ENCODE measurements at places on chromosomes 11 and 22. TPM values are rescaled to one million over a fixed set of nuclear protein-coding genes. Genes with fewer than 3 reads are reported as not detected.

DNA sequence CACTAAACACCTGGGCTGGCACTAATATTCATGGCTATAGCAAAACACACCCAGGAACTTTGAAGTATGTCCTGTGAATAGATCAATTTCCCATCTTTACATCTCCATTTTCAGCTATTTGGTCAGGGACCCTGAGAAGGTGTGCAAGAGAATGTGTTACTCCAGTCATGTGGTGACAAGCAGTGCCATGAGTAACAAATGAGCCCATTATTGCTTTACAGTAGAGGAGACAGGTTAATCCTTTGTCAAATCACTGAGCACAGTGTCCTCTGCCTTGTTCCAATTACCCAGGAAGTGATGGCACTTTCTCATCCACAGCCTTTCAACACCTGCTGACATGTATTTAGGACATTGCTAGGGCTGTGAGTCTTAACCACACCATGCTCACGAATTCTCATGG is 664.8 kb upstream of the API5 start:
- no peak for DNase-seq
- H3K27ac ChIP-seq: no peak overlapping the region
- H3K4me3 ChIP-seq: no peak overlapping the region

DNA sequence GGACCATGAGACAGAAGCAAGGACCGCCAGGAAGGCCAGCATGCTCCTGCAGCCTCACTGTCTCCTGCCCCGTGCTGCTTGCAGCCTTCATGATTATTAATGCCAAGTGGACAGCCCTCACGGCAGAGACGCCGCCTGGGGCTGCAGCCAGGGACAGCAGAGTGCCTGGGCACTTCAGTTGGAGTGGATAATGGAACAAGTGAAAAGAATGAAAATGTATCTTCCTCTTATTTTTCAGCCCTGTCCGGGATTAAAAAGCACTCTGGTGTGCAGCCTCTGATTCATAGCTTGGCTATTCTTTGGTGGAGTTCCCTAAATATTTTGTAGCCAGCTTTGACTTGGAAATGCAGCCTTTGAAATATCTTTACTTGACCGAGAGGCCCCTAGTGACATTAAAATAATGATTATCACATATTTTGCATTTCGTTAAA is 1404.2 kb downstream of the BRD1 start:
- no peaks in the 10 kb centered on the region for H3K4me1 ChIP-seq
- no peaks in the 10 kb centered on the region for H3K36me3 ChIP-seq
- H3K4me3 ChIP-seq: no peak overlapping the region
- H3K27me3 ChIP-seq: no peaks in the 10 kb centered on the region

GRCh38 chr22:21594865-21595452 is 27.4 kb downstream of the UBE2L3 start:
- no peaks in the 10 kb centered on the region for H3K27me3 ChIP-seq
- no peak overlapping the region for H3K4me3 ChIP-seq
- H3K4me1 ChIP-seq: peaks cover 45% of the 10 kb centered on the region
- H3K27ac ChIP-seq: no peak overlapping the region

GRCh38 chr11:122843281-122844141 is 5.2 kb downstream of the CRTAM start:
- peaks cover 38% of the 10 kb centered on the region for H3K36me3 ChIP-seq
- H3K27ac ChIP-seq: peak overlapping the region; percentile 97
- no peaks in the 10 kb centered on the region for H3K27me3 ChIP-seq
- DNase-seq: peak; percentile 86

- H3K4me1 ChIP-seq: no peaks in the 10 kb centered on the region
- H3K4me3 ChIP-seq: no peak overlapping the region
- peaks cover 12% of the 10 kb centered on the region for H3K36me3 ChIP-seq
- H3K27ac ChIP-seq: no peak overlapping the region
- DNase-seq: no peak
These were observed 90.4 kb upstream of the YWHAH start for GRCh38 chr22:31853736-31854495.

DNA sequence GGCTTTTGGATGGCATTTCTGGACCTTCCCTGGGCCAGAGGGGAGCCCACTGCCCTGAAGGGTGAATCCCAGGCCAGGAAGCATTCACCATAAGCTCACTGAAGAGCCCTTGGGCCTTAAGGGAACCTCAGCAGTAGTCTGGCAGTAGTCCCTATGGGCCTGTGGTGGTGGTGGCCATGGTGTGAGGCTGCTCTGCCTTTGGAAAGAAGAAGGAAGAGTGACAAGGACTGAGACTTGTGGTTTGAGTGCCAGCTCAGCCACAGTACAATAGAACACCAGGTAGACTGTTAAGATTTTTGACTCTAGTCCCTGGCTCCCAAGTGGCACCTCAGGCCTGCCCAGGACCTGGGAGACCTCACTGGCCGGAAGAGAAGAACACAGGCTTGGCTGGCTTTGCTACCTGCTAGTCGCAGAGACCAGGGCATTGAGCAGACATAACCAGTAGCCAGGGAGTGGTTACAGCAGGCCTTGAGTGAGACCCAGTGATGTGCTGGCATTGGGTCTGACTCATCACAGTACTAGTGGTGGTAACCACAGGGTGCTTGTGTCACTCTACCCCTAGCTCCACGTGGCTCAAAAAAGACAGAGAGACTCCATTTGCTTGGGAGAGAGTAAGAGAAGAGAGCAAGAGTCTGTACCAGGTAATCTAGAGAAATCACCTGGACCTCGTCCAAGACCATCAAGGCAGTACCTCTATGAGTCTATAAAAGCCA is 259.8 kb upstream of the BLID start:
- peak; percentile 4 for DNase-seq
- H3K27me3 ChIP-seq: peaks cover 3% of the 10 kb centered on the region
- H3K4me1 ChIP-seq: no peaks in the 10 kb centered on the region
- H3K4me3 ChIP-seq: no peak overlapping the region
- no peaks in the 10 kb centered on the region for H3K36me3 ChIP-seq

DNA sequence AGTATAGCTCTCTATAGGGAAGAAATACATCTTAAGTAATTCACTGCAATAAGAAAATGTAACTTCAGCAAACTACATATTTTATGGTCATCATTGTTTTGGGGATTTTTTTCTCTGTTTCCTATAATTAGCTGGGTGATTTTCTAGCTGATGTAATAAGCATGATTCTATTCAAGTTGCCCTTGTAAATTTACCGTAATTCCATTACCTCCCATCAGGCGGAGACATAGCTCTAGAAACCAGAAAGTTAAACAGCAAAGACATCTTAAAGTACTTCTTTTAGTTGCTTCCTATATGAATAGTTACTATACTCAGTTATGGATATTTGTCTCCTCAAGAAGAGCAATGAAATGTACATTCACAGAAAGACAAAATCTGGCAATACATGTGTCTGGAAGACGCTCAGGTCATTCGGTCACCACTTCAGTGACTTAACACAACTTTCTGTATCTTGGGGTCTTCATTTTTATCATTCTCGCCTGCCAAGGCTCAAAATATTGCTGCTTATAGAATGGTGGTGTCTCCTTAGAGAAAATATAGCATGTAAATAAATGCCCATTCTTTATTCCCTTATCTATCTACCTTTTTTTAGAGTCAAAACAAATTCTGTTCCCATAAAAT is 239.9 kb upstream of the ZC3H12C start:
- peak; percentile 4 for DNase-seq
- no peak overlapping the region for H3K27ac ChIP-seq
- no peaks in the 10 kb centered on the region for H3K4me1 ChIP-seq
- no peaks in the 10 kb centered on the region for H3K27me3 ChIP-seq

- no peaks in the 10 kb centered on the region for H3K27me3 ChIP-seq
- H3K36me3 ChIP-seq: no peaks in the 10 kb centered on the region
- no peak for DNase-seq
- no peak overlapping the region for H3K4me3 ChIP-seq
- no peak overlapping the region for H3K27ac ChIP-seq
These were observed 62.6 kb downstream of the SWAP70 start for GRCh38 chr11:9726321-9727022.

DNA sequence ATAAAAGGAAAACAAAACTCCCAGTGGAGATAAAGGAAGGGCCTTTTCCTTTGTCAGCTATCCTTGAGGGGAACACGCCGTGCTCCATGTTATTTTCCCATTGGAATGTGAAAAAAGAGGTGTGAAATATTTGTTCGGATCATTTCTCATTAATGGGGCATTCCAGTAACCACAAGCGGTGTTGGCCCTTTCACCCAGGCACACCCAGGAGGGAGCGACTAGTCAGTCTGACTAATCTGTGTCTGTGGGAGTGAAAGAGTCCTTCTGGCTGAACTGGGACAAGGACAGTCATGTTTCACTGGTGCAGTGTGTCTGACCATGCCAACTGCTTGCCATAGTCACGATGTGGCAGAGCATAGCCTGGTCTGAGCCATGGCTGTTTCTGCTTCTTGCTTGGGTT is 13.0 kb upstream of the MYEOV start:
- no peak overlapping the region for H3K27ac ChIP-seq
- no peaks in the 10 kb centered on the region for H3K27me3 ChIP-seq
- H3K4me3 ChIP-seq: no peak overlapping the region
- H3K4me1 ChIP-seq: no peaks in the 10 kb centered on the region

GRCh38 chr11:69716099-69716498 is 12.3 kb upstream of the FGF19 start:
- DNase-seq: no peak
- peaks cover 1% of the 10 kb centered on the region for H3K36me3 ChIP-seq
- no peak overlapping the region for H3K27ac ChIP-seq

- H3K4me1 ChIP-seq: no peaks in the 10 kb centered on the region
- no peak for DNase-seq
- H3K27me3 ChIP-seq: peaks cover 4% of the 10 kb centered on the region
- H3K36me3 ChIP-seq: no peaks in the 10 kb centered on the region
These were observed 153.0 kb downstream of the APOL5 start for GRCh38 chr22:35870517-35871293.

DNA sequence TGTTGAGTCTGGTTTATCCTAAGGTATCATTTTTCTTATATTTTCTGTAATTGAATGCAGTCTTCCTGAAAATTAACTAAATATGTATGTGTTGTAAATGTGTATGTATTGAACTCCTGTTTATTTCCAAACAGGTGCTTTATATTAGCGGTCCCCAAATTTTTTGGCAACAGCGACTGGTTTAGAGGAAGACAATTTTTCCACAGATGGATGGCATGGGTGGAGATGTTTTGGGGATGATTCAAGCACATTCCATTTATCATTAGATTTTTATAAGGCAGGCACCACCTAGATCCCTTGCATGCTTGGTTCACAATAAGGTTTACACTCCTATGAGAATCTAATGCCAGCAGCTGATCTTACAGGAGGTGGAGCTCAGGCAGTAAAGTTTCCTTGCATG is 210.5 kb upstream of the ANO3 start:
- no peaks in the 10 kb centered on the region for H3K4me1 ChIP-seq
- H3K27me3 ChIP-seq: no peaks in the 10 kb centered on the region
- H3K4me3 ChIP-seq: no peak overlapping the region
- H3K36me3 ChIP-seq: no peaks in the 10 kb centered on the region
- no peak overlapping the region for H3K27ac ChIP-seq

GRCh38 chr11:100752371-100753171 is 65.5 kb downstream of the ARHGAP42 start:
- H3K4me3 ChIP-seq: no peak overlapping the region
- DNase-seq: no peak
- H3K36me3 ChIP-seq: peaks cover 3% of the 10 kb centered on the region
- no peaks in the 10 kb centered on the region for H3K27me3 ChIP-seq

DNA sequence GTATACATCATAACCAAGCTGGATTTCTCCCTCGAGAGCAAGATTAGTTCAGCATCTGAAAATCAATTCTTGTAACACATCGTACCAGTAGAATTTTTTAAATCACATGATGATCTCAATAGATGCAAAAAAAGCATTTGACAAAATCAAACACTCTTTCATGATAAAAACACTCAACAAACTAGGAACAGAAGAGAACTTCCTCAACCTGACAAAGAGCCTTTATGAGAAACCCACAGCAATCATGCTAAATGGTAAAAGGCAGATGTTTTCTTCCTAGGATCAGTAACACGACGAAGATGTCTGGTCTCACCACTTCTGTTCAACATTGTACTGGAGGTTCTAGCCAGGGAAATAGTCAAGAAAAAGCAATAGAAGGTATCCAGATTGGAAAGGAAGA is 34.1 kb upstream of the TMPRSS4 start:
- peak overlapping the region; percentile 77 for H3K27ac ChIP-seq
- no peaks in the 10 kb centered on the region for H3K27me3 ChIP-seq
- H3K4me3 ChIP-seq: no peak overlapping the region
- no peak for DNase-seq
- H3K4me1 ChIP-seq: peaks cover 79% of the 10 kb centered on the region

- DNase-seq: no peak
- H3K27me3 ChIP-seq: peaks cover 38% of the 10 kb centered on the region
- H3K4me1 ChIP-seq: peaks cover 2% of the 10 kb centered on the region
- no peak overlapping the region for H3K27ac ChIP-seq
- no peaks in the 10 kb centered on the region for H3K36me3 ChIP-seq
- no peak overlapping the region for H3K4me3 ChIP-seq
These were observed 1.9 kb downstream of the SEC14L4 start for GRCh38 chr22:30503551-30503950.

- H3K27me3 ChIP-seq: peaks cover 3% of the 10 kb centered on the region
- no peaks in the 10 kb centered on the region for H3K36me3 ChIP-seq
- peak within 1 kb of the TSS; percentile 59 for H3K4me3 ChIP-seq
- DNase-seq: peak; percentile 85
- peaks cover 13% of the 10 kb centered on the region for H3K4me1 ChIP-seq
These were observed at the start of gene SGSM1 for GRCh38 chr22:24805790-24806662. SGSM1 (plus strand) TSS chr22:24806211; CDS start chr22:24806326, 115 bp downstream.

DNA sequence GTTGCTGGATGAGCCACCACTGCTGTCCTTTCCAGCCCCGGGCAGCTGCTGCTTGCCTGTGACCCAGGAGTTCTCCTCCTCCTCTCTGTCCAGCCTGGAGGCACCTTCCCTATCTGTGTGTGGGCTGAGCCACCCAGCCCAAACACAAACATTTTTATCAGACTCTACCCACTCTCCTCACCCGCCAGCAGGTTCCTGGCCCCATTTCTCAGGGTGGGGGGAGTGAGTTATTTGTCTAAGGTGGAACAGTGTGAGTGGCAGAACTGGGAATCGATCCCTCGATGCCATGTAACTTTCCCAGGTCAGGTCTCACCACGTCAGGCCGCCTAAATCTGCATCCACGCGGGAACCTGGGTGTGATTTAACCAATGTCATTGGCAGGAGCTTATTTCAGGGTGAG is 20.8 kb upstream of the SMIM38 start:
- H3K4me3 ChIP-seq: no peak overlapping the region
- H3K36me3 ChIP-seq: peaks cover 11% of the 10 kb centered on the region
- H3K27ac ChIP-seq: no peak overlapping the region
- no peaks in the 10 kb centered on the region for H3K27me3 ChIP-seq
- peaks cover 18% of the 10 kb centered on the region for H3K4me1 ChIP-seq

- H3K36me3 ChIP-seq: no peaks in the 10 kb centered on the region
- H3K4me1 ChIP-seq: no peaks in the 10 kb centered on the region
- no peak overlapping the region for H3K27ac ChIP-seq
These were observed 37.3 kb downstream of the GALNT18 start for GRCh38 chr11:11584530-11584810.

GRCh38 chr11:134414766-134415765 is 3.0 kb upstream of the B3GAT1 start:
- DNase-seq: no peak
- peaks cover 49% of the 10 kb centered on the region for H3K27me3 ChIP-seq
- no peak overlapping the region for H3K27ac ChIP-seq
- H3K4me3 ChIP-seq: no peak overlapping the region

- H3K4me3 ChIP-seq: no peak overlapping the region
- peaks cover 49% of the 10 kb centered on the region for H3K27me3 ChIP-seq
- H3K27ac ChIP-seq: no peak overlapping the region
- H3K36me3 ChIP-seq: no peaks in the 10 kb centered on the region
These were observed 9.0 kb upstream of the CHRM1 start for GRCh38 chr11:62930157-62930556.

GRCh38 chr22:20247608-20248171 is 20.4 kb downstream of the RTN4R start:
- no peaks in the 10 kb centered on the region for H3K27me3 ChIP-seq
- no peak for DNase-seq
- H3K36me3 ChIP-seq: no peaks in the 10 kb centered on the region

TTC36 gene
- total RNA-seq: 0.43 TPM

FGF19 gene
- total RNA-seq: not detected

ZBTB16 gene
- total RNA-seq: 10.1 TPM

OR4C3 gene
- total RNA-seq: not detected

PLAAT3 gene
- total RNA-seq: 6.5 TPM

APOL4 gene
- 0.18 TPM for total RNA-seq

All from activated CD8-positive, alpha-beta T cell treated with anti-CD3 and anti-CD28 coated beads for 36 hours (primary cell).